ENCODE measurements at places on chromosomes 7 and 10. TPM values are rescaled to one million over a fixed set of nuclear protein-coding genes. Genes with fewer than 3 reads are reported as not detected.

NUTM2A gene
- total RNA-seq: 1.3 TPM

DNA sequence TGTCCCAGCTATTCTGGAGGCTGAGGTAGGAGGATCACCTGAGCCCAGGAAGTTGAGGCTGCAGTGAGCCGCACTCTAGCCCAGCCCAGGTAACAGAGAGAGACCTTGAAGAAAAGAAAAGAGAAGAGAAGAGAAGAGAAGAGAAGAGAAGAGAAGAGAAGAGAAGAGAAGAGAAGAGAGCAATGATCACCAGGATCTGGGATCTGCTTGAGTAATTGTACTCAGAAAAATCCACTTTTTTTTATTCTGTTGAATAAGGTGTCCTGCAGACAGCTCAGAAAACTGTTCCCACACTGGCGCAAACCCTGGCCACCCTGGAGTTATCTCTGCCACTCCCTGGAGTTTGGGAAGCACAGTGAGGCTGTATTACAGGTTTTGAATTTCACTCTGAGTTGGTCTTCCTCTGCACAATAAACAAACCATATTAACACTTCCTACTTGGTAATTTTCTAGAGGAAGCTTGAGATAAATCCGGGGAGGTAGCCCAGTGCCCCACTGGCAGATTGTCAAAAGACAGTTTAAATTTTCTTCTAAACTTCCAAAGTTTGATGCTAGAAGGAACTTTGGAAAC lies 9.6 kb upstream of the OAT start:
- DNase-seq: no peak

- DNase-seq: no peak
Observed at GRCh38 chr7:16493266-16493665, 27.7 kb upstream of the SOSTDC1 start.

GRCh38 chr7:22627136-22627535 lies 99.9 kb upstream of the IL6 start:
- DNase-seq: no peak

ADAM12 gene
- total RNA-seq: under 0.01 TPM

DNA sequence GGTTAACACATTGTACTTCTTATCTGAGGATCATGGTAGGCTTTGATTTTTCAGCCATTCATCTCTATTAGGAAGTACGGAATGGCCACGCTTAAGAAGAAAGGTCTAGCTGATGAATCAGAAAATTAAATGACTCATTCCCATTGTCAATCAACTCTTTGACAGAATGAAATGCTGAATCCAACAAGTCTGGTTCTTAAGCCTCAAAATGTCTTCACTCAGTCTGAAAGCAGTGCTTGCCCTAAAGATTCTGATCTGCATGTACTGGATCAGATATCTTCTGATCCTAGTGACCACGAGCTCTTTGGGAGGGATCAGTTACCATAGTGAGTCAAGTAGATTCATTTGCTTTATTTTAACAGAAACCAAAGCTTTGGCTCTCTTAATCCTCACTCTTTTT lies 5.7 kb upstream of the CELF2 start:
- DNase-seq: no peak

DNA sequence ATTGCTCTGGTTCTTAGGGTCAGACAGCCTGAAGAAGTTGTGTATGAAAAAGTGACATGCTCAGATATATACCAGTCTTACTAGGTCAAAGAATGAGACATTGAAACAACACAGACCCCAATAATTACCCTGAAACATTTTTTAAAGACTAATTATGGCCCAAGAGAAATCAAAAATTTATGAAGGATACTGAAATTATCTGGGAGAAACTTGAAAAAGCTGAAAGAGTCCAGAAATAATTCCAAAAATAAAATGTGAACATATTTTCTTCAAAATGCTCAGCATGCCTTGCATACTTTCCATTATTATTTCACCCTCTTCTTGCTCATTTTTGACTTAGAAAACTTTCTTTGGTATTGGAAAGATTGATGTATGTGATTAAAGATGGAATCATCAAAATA lies 198.9 kb upstream of the CCDC6 start:
- DNase-seq: no peak

DNA sequence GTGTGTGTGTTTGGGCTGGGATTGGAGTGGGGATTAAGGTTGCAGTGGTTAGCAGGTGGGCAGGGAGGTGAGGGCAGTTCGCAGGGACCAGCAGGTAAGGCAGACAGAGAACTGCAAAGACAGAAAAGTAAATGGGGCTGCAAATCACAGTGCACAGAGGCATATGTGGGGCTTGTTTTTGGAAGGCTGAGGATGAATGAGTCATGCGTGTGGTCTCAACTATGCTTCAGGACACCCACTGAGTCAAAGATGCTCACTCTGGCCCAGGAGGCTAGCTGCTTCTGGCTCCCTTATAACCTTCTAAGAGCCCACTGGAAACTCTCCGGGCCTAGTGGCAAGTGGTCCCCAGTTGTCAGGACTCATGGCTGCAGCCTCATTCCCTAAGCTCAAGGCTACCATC lies 118.2 kb downstream of the ZNF248 start:
- no peak for DNase-seq

SMO gene
- total RNA-seq: 12.2 TPM

PVRIG gene
- 4.0 TPM for total RNA-seq

DNA sequence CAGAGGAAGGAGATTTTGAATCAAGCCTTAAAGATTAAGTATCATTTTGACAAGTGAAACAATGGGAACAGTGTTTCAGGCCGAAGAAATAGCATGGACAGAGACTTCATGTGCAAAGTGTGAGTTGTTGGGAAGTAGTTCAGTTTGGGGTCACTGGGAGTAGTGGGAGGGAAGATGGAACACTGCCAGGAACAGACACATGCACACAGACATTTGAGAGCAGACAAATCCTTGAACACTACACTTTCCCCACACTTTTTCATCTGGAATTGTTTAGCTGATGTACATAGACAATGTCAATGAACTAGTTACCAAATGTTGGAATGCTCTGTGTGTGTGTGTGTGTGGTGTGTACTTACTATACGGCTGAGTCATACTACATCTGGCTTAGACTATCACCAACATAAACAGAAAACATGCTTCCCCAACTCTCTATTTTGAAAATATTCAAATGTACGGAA lies 52.4 kb upstream of the LRRC17 start:
- DNase-seq: no peak

- no peak for DNase-seq
Observed at GRCh38 chr10:8048281-8049008, 6.0 kb upstream of the GATA3 start.

- no peak for DNase-seq
Observed at GRCh38 chr7:16028103-16028502, 341.6 kb upstream of the MEOX2 start.

GRCh38 chr10:16470747-16471146 lies 33.9 kb downstream of the PTER start:
- no peak for DNase-seq

DNA sequence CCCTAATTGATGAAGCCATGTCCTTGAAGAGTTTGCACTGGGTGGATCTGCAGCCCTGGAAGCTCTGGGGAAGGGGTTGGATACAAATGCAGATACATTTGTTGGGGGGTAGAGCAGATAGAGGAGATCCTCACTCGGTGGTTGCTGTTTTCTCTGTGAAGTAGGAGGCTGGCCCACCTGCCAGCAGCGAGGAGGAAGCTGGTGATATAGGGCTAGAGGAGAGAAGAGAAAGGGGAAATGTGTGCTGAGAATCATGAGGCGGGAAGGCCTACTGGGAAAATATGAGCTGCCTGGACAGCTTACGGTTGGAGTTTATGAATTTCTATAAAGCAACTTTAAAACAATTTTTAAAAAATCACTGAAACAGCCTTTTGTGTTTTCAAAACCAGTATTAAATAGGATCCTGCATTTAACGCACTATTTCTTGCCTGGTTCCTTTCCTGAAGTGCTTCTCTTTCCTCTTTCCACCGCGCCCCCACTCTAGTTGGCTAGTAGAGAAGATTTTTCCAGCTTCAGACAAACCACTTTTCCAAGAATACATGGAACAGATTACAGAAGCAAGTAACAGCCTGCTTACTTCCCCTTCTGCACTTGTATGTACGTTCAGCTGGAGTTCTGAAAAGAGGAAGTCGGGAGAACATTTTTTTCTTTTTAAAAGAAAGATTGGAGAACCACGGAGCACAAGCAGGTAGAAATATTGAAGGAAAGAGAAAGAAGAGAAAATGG lies 100.6 kb upstream of the GLCCI1 start:
- no peak for DNase-seq

WNT8B gene
- total RNA-seq: not detected

OR9A2 gene
- not detected for total RNA-seq

Data from body of pancreas (tissue), 4 donors.